Activated CD4-positive, alpha-beta T cell treated with anti-CD3 and anti-CD28 coated beads for 4 hours (primary cell): ENCODE measurements at places on chromosomes 5 and 9.

GRCh38 chr5:123104607-123105006 is 15.6 kb downstream of the PRDM6 start:
- DNase-seq, result no peak

DNA sequence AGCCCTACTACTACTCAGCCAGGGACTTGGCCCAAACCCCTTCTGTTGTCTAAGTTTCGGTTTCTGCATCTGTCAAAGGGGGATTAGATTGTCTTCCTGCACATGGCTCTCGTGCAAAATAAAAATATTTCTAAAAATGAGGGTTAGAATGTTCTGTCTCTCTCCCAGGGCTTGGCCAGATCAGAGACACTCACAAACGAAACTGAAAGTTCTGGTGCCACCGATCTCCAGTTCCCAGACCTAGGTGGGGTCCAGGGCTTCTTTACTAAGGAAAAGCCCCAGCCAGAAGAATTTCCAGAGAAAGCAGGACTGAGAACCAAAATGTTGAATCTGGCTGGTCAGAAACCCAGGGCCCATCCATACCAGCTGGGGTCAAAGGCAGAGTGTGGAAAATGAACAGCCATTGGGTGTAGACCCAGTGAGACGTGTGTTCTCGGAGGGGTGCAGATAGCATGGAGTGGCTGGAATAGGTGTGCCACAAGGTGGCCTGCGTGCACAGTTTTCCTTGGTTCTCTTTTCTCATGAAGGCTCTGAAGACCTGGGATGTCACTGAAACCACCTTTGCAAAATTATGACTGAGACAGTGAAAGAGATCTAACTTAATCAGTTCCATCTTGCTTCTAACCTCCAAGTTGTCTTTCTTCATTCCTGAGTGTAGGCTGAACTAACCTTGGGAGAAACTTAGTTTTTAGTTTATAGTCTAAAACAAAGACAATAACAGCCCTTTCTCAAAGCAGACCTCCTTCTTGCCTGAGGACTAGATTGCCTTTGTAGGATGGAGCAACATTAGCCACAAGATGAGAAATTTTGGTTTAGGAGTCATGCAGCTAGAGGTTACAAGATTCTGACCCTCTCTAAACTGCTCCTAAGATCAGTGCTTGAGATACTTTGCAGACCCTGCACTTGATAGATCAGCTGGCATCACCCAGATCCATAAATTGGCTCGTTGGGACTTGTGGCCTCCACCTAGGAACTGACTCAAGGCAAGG is 2.3 kb upstream of the SLC23A1 start:
- DNase-seq, result no peak

DNA sequence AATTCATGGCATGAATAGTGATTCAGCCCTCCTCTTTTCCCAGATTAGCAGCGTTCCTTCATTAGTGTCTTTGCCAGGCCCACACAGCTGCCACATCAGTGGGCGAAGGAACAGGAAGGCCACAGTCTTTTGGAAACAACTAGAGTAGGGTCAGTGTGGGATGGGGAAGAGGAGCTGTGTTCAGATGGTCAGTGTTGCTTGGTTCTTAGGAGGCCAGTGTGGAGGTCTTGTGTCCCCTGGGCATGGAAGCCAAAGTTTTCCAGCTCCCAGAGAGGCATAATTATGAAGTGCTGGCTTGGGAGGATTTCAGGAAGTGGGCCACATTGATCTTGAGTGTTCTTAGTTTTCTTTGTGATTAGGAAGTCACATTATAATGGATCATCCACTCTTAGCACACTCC is 269.6 kb downstream of the PSAT1 start:
- no peak for DNase-seq

- no peak for DNase-seq
These were observed 98.7 kb downstream of the EDIL3 start for GRCh38 chr5:84285641-84286637.

GRCh38 chr9:76868897-76869296 is 37.0 kb downstream of the PRUNE2 start:
- DNase-seq, result no peak

DNA sequence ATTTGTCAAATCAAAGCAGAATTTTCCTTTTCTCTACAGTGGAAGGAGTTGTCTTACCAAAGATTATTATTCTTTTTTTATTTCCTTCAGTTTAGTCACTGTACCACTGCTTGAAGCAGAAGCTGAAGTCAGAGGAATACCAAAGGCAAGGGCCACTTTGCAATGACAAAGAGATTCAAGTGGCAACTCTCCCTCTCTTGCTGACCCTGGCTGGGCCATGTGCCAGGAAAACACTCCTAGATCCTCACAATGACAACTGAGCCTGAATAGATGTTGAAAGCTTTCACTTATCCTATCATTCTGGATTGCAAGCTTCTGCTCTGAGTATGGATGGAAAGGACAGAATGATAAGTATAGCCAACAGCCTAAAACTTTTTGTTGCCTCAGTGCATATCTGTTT is 618.3 kb downstream of the NR2F1-AS1 start:
- no peak for DNase-seq

DNA sequence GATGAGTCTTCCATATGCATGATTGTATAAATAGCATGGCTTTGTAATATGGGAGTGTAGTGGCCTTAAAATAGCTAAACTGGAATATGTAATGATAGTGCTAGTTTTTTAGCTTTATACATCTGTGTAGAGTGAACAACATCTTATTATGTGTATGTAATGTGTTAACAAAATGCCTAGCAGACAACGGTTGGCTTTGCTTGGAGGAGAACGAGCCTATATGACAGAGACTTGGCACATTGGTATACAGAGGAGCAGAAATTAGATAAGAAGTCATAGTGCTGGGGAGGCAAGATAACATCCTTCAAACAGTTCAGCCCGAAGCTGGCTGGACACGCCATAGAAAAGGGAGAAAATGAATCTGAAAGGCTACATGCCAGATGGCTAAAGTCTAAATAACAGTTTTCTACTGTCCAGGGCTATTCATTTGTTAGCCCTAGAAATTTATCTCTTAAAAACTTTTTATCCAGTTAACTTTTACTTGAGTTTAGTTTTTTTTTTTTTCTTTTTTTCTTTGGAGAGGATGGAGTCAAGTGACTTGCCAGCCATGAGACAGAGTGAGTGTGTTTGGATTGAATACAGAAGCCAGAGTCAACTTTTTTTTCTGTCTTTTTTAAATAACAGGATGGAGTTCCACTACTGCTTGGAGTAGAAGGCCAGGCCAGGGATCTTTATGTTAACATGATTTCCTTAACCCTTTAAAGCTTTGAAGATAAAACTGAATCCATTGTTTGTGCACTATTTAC is 214.4 kb upstream of the ACTBL2 start:
- DNase-seq, result no peak

DNA sequence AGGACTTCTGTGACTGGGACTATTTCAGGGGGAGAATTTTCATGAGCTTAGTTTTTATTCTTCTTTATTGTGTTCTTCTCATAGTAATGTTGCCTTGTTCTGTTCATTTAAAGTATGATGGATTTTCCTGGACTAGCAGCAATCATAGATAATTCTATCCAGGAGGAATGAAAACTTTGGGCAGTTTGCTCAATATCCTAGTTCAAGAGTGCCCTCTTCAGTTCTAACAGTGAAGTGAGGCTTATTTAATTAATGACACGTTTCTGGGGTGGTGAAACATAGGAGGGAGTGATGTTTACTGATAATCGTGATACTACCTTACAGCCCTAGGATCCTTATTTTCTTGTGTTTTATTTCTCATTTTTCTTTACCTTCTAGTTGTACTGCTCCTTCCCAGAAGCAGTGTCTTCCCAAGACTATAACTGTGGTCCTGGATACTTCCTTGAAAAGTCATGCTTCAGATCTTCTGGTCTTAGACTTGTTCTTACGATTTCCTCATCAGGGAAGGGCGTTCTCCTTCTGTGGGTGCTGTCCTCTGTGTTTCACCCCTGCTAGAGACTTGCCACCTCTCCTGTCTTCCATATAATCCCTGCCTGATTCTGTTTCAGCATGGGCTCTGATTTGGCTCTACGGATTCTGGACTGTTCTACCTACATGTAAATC is 57.4 kb downstream of the CFAP95 start:
- no peak for DNase-seq

DNA sequence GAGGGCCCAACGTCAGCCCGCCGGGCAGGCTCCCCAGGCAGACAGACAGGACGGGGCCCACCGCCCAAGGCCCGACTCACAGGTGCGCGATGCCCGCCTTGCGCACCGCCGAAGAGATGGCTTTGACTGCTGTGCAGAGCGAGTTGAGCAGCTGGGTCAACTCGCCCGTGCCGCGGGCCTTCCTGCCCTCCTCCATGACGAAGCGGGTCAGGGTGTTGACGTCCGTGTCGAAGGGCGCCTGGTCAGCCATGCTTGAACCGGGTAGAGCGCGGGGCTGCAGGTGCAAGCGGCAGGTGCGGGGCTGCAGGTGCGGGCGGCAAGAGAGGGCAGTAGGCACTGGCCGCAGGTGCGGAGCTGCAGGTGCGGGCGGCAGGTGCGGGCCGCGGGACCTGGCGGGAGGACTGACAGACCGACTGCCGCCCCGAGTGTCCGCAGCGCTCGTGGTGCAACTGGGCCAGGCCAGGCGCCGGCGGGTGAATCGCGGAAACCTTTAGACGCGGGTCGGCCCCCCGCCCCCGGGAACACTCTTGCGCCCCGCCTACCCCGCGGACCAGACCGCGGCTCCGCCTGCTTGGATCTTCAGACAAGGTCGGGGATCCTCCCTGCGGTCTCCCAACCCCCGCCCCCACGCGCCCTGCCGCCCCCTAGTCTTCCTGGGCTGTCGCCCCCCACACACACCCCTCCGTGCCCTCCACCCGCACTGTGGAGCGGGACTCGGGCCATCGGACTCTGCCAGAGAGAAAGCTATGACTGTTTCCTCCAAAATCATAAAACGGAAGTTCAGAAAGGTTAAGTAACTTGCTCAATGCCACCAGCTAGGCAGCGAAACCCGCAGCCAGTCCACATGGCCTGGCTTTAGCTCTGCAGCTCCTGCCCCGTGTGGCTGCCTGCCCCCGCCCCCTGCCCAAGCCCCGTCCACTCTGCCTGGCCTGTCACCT is at the start of gene FBP1:
Gene FBP1 (minus strand): TSS at position 458 of the 938 bp plus-strand sequence. CDS start 208 bp downstream, at position 250.
- peak; percentile 27 for DNase-seq

DNA sequence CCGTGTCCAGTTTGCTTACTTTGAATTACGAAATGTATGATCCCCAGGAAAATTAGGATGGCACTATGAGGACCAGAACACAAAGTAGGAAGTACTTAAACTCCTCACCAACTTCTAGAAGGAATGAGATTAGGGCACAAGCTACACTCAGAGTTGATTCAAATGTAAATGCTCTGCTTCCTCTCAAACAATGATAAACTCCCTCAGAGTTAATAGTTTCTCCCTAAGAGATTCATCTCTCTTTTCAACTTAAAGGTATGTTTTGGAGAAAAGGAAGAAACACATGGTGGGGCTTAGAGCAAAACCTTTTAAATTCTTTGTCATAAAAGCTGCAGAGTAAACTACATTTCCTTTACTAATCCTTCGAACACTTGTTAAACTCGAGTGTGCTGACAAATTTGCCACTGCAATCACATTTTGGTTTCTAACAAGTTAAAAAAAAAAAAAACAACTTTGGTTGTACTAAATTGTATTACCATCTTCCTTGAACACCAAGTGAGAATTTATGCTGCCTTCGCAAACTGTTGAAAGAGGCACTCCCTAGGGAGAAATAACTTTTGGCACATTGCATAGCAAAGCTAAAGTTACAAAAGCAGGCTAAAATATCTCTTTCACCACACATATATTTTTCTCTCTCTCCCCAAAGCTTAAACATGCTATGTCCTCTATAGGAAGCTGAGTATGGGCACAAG is 66.6 kb downstream of the DENND1A start:
- DNase-seq, result no peak

DNA sequence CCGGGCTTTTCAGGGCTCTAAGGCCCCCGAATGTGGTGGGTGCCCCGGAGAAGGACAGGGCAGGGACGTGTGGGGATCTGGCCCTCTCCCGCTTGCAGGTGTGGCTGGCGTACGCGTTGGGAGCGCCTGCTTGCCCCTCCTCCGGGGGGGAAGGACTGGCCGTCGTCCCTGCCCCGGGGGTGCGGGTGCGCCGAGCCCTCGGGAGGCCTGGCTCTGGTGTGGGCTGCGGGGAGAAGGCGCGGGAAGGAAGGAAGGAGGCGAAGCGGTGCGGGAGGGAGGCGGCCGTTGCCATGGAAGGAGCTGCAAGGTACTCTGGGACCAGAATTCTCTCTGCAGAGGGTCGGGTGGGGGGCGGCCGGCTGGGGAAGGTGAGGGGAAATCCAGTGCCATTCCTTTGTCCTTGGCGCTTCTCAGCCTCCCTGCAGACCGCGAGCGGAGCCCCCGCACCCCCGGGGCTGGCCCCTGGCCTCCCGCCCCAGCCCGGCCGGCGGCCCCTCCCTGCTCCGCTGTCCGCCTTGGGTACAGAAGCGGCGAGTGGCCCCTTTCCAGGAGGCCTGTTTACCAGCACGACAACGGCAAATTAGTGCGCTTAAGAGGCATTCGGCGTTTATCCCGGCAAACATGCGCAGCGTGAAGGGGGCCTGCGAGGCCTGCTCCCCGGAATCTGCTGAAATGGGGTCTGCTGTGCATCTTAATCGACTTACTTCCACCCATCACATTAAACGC is 67.1 kb upstream of the UNC5A start:
- DNase-seq, result no peak

DNA sequence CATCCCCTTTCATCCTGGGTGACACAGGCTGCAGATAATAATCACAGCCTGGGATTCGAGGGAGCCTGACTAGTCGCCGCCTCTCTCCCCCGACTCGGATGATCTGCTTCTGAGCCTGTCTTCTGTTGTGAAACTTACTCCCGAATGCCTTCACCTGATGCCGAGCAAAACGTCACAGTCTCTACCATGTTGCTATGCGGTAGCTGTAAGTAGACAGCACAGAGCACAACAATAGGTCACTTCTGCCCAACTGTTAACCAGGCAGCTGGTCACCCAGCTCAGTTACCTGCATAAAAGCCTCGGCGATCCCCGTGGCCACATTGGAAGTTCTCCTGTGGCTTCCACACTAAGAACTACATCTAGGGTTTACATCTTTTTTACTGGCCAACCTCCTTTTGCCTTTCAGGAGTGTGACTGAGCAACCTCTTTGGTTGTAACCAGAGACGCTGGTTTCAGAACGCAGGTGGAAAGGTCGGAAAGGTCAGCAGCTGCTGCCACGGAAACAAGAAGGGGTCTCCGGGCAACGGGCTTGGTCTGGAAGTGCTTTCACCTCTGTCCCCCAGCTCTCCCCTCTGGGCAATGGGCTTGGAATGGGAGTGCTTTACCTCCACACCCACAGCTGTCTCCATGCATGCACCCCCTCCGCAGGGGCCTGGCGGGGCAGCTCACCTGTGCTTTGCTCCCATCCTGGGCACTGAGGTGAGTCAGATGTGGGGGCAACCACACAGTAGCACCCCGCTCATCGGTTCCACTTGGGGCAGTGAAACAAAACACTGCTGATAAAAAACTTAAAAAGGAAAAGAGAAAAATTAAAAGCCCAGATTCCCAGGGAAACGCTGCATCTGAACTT is 7.6 kb upstream of the PPP1R26 start:
- DNase-seq, result no peak

GRCh38 chr9:88722753-88723152 is 187.8 kb downstream of the NXNL2 start:
- no peak for DNase-seq

- DNase-seq, result no peak
These were observed 3.5 kb upstream of the SPOCK1 start for GRCh38 chr5:137502632-137503031.

DNA sequence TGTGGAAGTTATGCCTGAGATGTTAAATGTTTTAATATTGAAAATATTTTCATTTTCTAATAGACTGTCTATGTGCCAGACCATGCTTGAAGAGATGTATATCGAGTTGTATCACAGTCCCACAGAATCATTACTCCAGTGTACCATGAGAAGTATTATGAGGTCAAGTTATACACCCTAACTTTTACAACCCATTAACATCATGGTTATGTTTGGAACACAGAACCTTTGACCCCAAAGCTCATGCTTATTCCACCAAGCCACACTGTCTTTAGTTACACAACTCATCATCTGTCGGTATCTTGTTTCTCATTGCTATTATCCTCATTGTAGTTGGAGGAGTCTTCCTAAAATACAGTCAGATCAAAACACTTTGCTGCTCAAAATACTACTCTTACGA is 248.0 kb downstream of the KCTD16 start:
- no peak for DNase-seq
